ENCODE measurements at places on chromosomes 13 and 19.
A peak's percentile ranks its signal among the peaks of the same experiment; 100 is the strongest.

DNA sequence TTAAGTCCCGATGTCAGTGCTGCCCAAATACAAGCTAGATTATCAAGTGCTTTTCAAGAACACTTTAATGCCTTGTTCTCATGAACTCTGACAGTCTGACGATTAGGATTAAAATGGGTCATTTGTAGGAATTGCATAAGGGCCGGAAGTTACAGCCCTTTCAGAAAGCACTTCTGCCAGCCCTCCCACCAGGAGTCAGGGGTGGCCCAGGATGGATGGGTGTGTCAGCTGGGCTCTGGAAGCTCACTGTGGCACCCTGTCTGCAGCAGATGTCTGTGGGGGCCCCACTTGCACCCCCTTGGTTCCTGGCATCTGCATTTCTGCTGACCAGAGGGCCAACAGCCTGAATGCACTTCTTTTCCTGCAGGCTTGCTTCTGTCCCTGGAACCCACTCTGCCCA, 712.7 kb downstream of the UQCRFS1 start:
- DNase-seq: peak; percentile 29

DNA sequence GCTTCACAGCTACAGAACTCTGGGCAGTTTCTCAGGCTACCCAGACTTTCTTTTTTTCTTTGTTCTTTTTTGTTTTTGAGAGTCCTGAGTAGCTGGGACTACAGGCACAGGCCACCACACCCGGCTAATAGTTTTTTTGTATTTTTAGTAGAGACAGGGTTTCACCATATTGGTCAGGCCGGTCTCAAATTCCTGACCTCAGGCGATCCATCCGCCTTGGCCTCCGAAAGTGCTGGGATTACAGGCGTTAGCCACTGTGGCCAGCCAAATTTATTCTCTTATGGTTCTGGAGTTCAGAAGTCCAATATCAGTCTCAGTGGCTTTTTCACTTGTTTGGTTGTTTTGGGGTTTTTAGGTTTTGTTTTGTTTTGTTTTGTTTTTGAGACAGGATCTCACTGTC, 12.4 kb downstream of the MEIOSIN start:
- DNase-seq: no peak

- no peak for DNase-seq
These were observed 50.2 kb downstream of the LRCH1 start for GRCh38 chr13:46603165-46603603.

GRCh38 chr19:2289714-2290435, 7.9 kb upstream of the PEAK3 start:
- peak; percentile 62 for DNase-seq

DNA sequence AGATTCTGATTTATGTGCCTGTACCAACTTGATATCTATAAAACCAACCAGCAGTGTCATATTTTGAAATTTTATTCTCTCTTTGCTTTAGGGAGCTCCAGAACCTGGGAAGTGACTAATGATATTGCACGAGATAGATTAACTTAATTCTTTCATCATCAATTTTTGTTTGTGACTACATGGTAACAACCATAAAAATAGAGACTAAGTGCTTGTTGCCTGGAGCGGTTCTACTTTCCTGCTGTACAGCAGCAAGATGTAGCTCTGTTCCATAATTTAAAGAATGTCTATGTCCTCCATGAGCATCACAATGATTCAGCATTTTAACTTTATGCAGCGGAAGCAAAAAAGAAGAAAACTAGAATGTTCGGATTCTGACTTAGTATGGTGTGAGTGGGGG, 275.6 kb downstream of the KLF5 start:
- no peak for DNase-seq

DNA sequence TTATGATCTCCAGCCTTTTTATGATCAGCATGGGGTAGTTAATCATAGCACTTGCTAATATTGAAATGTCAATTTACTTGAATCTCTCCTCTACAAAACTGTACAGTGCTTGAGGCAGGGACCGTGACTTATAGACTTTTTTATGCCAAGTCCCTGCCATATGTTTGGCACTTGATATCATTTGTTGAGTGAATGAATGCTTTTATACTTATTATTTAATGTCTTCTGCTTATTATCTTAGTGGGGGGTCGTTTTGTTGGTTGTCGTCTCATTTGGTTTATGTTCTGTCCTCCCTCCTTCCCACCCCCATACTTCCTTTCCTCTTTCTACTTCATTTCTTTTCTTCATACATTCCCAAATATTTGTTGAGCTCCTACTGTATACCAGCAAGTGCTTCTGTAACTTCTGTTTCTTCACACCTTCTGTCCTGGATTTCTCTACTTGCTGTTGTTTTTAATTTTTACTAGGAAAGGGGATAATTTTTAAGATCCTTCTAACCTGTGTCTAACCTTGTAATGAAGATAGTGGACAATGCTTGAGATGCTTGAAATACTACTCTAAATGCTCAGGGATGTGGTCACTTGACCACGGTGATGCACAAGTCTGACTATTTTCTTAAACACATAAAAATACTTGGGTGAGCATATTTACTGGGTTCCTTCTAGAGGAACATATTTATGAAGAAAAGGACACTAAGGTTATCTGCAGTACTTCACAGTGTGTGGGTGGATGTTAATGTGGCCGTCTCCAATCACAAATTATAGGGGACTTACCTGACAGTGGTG, 223.8 kb downstream of the TDRD3 start:
- no peak for DNase-seq

- peak; percentile 100 for DNase-seq
These were observed 9.9 kb upstream of the FPR3 start for GRCh38 chr19:51784922-51785690.

Measured in inflammatory macrophage treated with lipopolysaccharide for 1 hour (primary cell).